ENCODE measurements at places on chromosomes 3 and 15.

- no peak for DNase-seq
These were observed 25.2 kb upstream of the CCDC39 start for GRCh38 chr3:180704532-180704931.

DNA sequence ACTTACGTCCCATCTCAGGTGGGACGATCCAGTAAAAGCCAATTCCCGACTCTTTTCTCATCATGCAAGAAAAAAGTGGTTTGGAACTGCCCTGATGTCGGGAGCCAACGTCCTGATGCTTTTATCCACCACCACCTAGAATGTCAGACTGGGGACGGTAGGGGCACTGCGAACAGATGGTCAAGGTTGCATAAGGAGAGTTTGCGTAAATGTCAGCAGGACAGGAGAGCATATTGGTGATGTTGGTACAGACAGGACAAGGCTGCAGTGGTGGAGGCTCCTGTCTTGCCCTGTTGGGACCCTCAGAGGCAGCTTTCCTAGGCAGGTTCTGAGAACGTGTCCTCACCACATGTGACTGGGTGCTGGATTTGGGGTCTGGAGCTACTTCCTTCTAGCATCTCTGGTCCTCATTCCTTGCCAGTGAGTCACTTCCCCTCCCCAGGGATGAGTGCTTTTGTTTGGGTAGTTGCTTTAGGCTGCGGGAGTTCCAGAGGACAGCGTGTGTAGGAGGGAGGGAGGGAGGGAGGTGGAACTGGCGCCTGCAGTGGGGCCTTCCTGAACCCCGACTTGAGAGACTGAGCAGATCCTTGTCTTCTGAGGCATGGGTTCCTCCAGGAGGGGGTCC lies 21.0 kb downstream of the THSD4 start:
- DNase-seq: no peak

- DNase-seq: no peak
These were observed 51.8 kb downstream of the KLHL6 start for GRCh38 chr3:183503746-183504145.

DNA sequence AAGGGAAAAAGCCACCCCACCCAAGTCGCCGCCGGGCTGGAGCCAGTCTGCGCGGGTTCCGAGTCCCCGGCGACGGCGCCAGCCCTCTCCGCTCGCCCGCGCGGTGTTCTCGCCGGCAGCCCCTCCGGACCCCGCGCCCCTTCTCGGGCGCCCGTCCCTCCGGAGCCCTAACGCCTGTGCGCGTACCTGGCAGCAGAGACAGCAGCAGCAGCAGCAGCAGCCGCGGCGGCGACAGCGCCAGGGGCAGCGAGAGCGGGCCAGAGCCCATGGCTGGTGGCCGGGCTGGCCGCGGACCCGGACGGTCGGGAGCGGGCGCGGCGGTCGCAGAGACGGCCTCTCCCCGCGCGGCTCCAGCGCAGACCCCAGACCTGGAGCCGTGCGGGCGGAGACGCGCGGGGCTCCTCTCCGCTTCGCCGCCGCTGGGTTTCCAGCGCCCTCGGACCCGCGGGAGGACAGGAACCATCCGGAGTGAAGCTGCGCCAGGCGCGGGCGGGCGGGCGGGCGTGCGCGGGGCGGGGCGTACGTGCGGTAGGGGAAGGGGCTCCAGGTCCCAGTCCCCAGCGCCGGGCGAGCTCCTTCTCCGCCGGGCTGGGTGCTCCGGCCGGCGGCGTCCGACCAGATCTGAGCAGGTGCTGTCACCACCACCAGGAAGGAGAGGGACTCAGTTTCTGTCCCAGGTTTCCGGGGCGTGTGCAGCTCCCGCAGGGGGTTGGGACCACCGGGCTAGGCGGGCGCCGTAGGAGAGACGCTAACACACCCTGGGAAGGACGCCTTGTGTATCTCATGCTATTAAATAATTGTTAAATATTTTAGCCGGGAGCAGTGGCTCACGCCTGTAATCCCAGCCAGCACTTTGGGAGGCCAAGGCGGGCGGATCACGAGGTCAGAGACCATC lies at the start of gene CHRNA3:
Gene CHRNA3, minus strand, starts transcription at position 470 of the 895 bp plus-strand sequence. Its CDS starts 202 bp downstream, at position 268.
- no peak for DNase-seq

GRCh38 chr3:115977866-115978265 lies 354.6 kb downstream of the GAP43 start:
- no peak for DNase-seq

DNA sequence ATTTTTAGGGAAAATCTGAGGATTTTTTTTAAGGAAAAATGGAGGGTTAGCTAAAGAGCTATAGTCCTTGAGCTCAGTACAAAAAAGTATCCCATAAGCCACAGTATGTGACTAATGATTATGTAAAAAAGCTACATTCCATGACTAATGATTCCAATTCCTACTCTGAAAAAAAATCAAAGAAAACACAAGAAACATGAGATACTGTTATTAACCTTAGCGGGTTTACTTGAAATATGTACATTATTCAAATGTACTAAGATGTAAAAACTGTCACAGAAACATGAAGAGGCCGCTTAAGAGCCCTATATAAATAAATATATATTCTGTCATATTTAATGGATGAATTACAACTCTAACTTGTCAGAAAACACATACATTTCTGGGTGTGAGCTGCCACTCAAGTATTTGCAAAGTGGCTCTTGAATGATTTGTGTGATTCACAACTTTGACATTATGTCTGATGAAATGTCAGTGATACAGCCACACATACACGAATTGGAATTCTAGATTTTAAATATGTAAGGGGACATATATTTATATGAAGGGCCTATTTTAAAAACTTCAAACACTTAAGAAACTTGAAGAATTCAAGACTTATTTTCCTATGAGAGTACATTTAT lies 518.7 kb upstream of the SUCLG2 start:
- no peak for DNase-seq

- no peak for DNase-seq
These were observed 2.8 kb downstream of the LOXL1 start for GRCh38 chr15:73928971-73929627.

- DNase-seq: no peak
These were observed 38.2 kb downstream of the ABI3BP start for GRCh38 chr3:100954990-100955389.

- no peak for DNase-seq
These were observed 84.9 kb downstream of the FNDC3B start for GRCh38 chr3:172124271-172124670.
